ENCODE measurements at places on chromosomes 11 and 22.

- no peak for DNase-seq
These were observed 78.3 kb upstream of the KCNQ1OT1 start for GRCh38 chr11:2777871-2778629.

DNA sequence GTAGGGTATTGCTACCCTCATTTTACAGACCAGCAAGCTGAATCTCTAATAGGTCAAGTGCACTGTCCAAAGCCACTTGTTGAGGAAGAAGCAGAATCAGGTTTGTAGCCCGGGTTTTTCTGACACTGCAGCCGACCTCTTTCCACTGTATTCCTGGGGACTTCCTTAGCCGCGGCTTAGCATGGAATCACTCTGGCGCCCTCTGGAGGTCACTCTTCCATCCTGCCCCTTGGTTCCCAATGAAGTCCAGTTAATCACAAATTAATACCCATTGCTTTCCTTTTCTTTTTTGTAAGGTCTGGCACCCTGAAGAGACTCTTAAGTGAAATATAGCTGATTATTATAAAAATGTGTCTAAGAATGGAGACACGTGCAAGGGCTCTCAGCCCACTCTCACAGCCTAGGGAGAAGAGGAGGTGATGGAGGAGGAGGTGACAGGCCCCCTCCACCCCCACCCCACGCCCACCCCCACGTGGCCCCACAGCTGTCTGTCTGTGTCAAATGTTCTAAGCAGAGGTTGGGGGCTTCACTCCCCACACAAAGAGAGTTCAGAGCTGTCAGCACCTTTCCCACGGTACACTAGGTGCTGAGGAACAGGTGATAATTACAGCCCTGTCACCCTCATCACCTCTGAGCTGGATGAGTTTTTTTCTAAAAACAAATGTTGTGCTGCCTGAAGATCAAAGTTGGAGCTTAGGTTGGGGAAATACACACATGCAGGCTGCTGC is 57.7 kb upstream of the DRD2 start:
- DNase-seq: peak; percentile 29

GRCh38 chr22:42820045-42820763 is 36.9 kb downstream of the ARFGAP3 start:
- peak; percentile 59 for DNase-seq

DNA sequence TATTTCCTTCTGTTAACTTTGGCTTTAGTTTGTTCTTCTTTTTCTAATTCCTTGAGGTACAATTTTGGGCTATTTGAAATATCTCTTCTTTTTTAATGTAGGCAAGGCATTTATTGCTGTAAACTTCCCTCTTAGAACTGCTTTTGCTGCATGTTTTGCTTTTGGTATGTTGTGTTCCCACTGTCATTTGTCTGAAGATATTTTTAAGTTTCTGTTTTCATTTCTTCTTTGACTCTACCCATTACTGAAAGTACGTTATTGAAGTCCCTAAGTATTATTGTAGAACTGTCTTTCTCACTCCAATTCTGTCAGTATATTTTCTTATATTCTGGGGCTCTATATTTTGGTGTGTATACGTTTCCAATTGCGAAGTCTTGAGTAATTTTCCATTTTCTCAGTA is 77.9 kb downstream of the KCNQ1OT1 start:
- no peak for DNase-seq

DNA sequence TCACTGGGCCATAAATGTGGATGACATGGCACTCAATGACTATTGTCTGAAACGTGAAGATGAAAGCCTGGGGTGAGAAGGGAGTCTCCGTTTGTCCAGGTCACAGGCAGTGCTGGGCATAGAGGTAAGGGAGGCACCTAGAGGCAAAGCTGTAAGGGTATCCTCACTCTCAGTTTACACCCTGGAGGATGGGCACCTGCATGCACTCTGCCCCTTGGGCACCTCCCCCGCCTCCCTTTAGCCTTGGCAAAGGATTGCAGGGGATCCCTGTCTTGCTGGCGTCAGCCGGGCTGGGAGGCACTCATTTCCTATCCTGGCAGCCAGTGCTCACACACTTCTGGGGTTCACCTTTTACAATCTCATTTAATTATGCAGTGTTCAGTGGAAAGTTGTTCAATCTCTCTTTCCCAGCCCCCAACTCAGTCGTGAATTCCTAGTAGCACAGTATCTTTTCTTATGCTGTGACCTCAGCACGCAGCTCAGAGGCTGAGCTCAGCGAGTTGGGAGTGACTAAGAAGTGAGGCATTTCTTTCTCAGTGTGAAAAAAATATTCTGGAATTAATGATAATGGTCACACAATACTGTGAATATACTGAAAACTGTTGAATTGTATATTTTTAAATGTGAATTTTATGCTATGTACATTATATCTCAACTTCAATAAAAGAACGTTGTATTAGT is 866.6 kb downstream of the BRD1 start:
- no peak for DNase-seq

GRCh38 chr11:40306938-40307548 is 1152.4 kb downstream of the LRRC4C start:
- DNase-seq: no peak

- DNase-seq: peak; percentile 63
These were observed 7.2 kb upstream of the NIPSNAP1 start for GRCh38 chr22:29587938-29588699.

GRCh38 chr11:23543651-23544222 is 683.5 kb upstream of the CCDC179 start:
- no peak for DNase-seq

DNA sequence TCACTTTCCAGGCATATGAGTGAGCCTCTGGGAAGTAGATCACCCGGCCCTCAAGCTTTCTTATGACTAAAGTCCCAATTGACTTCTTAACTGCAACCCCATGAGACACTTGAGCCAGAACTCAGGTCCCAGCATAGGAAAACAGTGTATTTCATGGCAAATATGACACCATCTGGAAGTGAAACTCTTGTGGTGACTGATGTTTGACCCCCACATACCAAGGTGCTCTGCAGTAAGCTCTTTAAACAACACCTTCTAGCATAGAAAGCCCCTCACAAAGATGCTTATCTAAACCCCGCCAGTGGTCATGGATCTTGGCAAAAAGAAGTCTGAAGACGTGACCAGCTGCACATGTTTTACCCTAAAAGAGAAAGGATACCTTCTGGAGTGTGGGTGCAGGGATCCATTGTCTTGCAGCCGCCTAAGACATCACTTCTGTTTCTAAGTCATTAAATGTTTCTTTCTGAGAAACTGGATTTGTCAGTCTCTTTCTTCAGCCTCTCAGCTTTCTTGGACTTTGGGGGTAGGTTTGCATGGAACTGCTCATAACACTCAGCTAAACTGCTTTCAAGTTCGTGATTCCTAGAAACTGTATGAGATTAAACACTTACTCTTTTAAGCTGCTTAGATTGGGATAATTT is 7.4 kb upstream of the PELI3 start:
- DNase-seq: no peak

- DNase-seq: no peak
These were observed 563 bp downstream of the MDK start for GRCh38 chr11:46381819-46382645.

DNA sequence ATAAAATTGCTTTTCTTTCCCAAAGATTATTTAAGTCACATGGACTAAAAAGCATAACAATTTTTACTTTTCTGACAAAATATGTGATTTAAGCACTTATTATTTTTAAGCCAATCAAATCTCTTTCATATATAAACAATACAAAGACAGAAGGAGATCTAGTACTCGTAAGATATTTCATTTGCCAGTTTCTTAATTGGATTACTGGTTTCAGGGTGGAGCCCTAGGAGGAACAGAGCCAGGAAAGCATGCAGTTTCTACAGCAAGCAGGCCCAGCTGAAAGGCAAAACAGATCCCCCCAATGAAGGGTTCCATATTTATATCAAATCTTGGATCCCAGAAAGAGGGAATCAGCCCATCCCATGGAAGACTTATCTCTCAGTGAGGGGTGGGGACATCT is 177.0 kb downstream of the KIF18A start:
- DNase-seq: no peak

GRCh38 chr11:19777377-19778102 is 64.9 kb downstream of the NAV2 start:
- DNase-seq: no peak

- no peak for DNase-seq
These were observed 326.6 kb upstream of the LRRC4C start for GRCh38 chr11:41786087-41786486.

DNA sequence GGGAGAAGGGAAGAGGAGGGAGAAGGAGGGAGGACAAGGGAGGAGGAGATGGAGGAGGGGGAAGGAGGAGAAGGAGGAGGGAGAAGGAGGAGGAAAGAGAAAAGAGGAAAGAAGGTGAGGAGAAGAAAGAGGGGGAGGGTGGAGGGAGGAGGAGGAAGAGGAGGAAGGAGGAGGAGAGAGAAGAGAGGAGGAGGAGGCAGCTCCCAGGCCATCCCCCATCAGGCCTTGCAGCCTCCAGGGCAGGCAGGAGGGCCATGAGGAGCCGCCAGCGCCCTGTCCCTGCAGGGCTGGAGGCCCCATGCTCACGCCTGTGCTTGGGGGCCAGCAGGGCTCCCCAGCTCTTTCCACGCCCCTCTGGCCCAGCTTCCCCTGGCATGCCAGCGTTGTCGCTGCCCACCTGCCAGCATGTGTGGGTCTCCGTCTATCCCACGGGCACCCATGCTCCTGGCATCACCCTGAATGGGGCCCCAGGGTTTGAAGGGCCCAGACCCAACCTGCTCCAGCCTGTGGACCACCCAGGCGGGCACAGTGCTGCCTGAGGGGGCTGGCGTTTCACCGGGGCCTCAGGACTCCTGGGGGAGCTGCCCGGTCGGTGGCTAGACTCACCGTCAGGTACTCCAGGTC is 5.2 kb downstream of the TSPAN32 start:
- no peak for DNase-seq

DNA sequence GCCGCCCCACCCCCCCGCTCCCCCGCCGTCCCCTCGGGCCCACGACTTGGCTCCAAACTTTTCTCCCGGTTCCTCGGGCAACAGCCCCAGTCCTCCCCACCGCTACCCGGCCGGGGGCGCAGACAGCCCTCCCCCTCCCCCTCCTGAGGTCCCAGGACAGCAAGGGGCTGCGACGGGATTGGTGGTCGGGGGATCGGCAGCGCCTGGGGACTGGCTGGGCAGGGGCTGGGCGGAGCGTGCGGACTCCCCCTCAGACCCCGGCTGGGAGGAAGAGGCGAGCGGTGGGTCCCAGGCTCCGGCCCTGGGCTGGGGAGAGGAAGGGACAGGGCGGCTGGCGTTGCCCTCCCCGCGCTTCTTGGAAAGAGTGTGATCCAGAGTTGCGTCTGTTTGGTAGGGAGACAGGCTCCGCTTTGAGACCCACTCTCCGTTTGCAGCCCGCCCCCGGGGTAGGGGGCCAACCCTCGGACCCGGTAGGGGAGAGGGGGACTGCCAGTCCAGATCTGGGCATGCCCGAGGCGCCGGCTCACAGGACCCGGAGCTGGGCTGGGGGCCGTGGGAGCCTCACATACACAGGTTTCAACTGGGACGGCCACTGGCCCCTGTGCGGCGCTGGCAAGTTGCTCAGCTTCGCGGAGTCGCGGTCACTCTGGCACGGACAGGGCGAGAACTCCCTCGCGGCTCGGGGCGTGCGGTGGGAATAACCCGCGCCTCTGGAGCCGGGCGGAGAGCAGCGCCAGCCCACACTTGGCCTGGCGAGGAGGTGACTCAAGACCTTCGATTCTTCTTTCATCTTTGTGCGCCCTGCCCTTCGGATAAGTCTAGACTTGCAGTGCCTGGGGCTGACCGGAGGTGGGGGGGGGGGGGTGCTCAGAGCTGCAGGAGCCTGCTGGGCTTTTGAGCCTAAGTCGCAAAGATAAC is 999 bp downstream of the TSKU start:
- no peak for DNase-seq

GRCh38 chr11:75656044-75656727 is 12.7 kb downstream of the MAP6 start:
- no peak for DNase-seq

Measured in AG04449 (cell line).